Astrocyte (in vitro differentiated cells and primary cell): ENCODE measurements at places on chromosomes 11 and 22. TPM values are rescaled to one million over a fixed set of nuclear protein-coding genes. Genes with fewer than 3 reads are reported as not detected.

- H3K4me3 ChIP-seq: no peak overlapping the region
- peaks cover 16% of the 10 kb centered on the region for H3K4me1 ChIP-seq
- H3K27ac ChIP-seq: no peak overlapping the region
- DNase-seq: no peak
Measured at GRCh38 chr11:36313750-36314433, 17.8 kb downstream of the PRR5L start.

- H3K27ac ChIP-seq: no peak overlapping the region
- no peak for DNase-seq
Measured at GRCh38 chr11:1503708-1504104, 17.1 kb upstream of the MOB2 start.

- H3K36me3 ChIP-seq: no peaks in the 10 kb centered on the region
- H3K27ac ChIP-seq: no peak overlapping the region
- H3K4me3 ChIP-seq: no peak overlapping the region
- no peaks in the 10 kb centered on the region for H3K27me3 ChIP-seq
Measured at GRCh38 chr11:70002433-70002832, 75.7 kb upstream of the ANO1 start.

DNA sequence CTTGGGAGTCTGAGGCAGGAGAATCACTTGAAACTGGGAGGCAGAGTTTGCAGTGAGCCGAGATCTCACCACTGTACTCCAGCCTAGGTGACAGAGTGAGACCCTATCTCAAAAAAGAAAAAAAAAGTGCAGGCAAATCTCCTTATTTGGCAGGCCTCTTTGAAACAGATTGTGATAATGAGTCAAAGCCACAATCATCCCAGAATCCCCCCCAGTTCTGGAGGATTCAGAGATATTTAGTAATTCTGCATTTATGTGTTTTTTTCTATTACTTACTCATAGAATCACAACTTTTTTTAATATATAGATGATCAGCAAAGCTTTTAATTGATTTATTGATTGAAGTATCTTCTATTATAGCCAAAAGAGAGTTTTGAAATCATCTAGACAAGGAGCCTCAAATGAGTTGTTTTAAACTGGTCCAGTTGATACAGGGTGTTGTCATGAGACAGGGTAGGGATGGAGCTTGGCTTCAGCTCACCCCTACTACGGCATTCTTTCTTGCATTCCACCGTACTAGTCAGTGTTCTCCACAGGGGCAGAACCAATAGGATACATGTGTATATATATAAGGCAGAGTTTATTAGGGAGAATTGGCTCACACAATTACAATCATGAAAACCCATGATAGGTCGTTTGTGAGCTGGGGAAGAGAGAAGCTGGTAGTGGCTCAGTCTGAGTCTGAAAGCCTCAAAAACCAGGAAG, 39.3 kb upstream of the SORL1 start:
- H3K27ac ChIP-seq: no peak overlapping the region
- no peak overlapping the region for H3K4me3 ChIP-seq
- peaks cover 7% of the 10 kb centered on the region for H3K4me1 ChIP-seq
- peaks cover under 1% of the 10 kb centered on the region for H3K27me3 ChIP-seq
- DNase-seq: peak; percentile 12
- no peaks in the 10 kb centered on the region for H3K36me3 ChIP-seq

DNA sequence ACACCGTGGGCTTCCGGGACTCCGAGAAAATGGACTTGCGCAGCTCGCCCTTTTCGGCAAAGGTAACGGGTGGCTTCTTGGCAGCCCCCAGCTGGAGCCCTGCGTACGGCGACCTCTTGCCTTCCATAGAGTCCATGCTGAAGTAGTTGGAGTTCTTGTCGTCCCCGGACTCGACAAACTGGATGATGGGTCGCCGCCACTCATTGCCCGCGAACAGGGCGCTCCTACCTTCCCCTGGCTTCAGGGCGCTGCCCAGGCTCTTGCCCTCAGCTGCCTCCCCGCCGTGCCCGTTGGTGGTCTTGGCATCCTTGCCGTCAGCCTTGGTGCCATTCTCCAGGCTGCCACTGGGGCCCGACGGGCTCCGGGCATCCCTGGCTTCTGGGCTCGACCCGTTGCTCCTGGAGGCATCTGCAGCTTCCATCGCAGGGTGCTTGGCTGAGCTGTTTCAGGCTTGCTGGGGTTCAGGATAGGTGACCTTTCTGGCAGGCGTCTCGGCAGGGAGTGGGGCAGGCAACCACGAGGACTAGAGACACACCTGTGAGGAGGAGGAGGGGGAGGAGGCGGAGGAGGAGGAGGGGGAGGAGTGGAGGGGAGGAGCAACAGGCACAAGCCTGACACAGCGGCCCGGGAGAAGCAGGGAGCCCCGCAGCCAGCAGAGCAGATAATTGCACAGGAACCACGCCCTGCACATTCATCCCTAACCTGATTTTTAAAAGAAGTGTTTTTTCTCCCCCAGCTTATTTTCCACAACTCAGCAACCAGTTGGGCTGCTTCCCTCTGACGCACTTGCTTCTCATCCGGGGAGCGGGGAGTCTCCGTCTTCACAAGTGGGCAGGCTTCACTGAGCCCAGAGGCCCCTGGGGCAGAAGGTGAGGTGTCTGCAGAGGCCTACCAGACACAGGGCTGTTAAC, at the start of gene TRIM29:
Gene TRIM29, minus strand, starts transcription at position 503 of the 911 bp plus-strand sequence. Its CDS starts 82 bp downstream, at position 421.
- no peak within 1 kb of the TSS for H3K27ac ChIP-seq
- no peak within 1 kb of the TSS for H3K4me3 ChIP-seq
- H3K27me3 ChIP-seq: peaks cover 18% of the 10 kb centered on the region
- no peaks in the 10 kb centered on the region for H3K36me3 ChIP-seq

The ADAMTS15 gene
- 10.0 and 13.8 TPM in 2 replicates for total RNA-seq

The INS gene
- not detected in 2 replicates for total RNA-seq

The NAALAD2 gene
- total RNA-seq: 1.8 and 3.1 TPM in 2 replicates

The TEX54 gene
- total RNA-seq: not detected in 2 replicates

DNA sequence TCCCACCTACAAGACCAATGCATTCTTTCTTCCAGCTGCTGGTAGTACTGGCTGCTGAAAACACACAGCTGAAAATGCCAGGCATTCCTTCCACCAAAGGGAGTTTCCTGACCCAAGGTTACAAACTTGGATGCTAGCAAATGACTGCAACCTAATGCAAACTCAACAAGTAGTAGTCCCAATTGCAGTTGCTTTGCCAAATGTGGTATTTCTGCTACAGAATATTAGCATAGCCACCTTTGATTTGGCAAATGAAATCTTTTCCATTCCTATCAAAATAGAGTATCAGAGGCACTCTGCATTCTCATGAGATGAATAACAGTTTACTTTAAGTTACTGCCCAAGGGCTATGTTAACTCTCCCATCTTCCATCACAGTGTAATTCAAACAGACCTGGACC, 172.0 kb upstream of the ARHGAP42 start:
- no peaks in the 10 kb centered on the region for H3K4me1 ChIP-seq
- peak; percentile 30 for DNase-seq
- no peak overlapping the region for H3K27ac ChIP-seq
- H3K27me3 ChIP-seq: no peaks in the 10 kb centered on the region

DNA sequence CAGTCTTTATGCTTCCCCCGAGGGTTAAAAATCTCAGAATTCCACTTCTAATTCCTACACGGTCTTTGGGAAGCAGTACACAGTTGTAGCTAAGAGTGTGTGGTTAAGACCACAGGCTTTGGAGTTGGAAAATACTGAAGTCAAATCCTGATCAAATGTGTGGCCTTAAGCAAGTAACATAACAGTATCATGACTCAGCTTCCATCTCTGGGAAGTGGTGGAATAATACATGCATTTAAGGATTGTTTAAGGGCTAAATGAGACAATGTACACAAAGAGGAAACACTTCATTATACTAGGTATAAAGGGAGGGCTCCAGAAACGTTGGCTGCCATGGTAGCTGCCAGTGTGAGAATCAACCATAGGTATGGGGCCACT, 71.5 kb downstream of the FAT3 start:
- peak overlapping the region; percentile 66 for H3K27ac ChIP-seq
- H3K4me3 ChIP-seq: no peak overlapping the region
- DNase-seq: peak; percentile 87
- H3K36me3 ChIP-seq: no peaks in the 10 kb centered on the region
- H3K4me1 ChIP-seq: peaks cover 20% of the 10 kb centered on the region

The LRRC74B gene
- 0.19 TPM in 1 of 2 replicates, not detected in the other for total RNA-seq

DNA sequence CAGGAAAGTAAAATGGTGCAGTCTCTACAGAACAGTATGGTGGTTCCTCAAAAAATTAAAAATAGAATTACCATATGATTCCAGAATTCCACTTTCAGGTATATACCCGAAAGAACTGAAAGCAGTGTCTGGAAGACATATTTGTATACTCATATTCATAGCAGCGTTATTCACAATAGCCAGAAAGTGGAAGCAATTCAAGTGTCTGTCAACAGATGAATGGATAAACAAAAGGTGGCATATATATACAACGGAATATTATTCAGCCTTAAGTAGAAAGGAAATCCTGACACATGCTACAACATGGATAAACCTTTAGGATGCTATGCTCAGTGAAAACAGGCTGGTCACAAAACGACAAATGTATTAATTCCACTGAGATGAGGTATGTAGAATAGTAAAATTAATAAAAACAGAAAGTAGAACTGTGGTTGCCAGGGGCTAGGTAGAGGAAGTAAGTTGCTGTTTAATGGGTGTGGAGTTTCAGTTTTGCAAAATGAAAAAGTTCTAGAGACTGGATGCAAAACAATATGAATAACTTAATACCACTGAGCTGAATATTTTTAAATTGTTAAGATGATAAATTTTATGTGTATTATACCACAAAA, 14.5 kb downstream of the SAA1 start:
- H3K4me1 ChIP-seq: no peaks in the 10 kb centered on the region
- H3K27me3 ChIP-seq: no peaks in the 10 kb centered on the region
- DNase-seq: no peak
- H3K4me3 ChIP-seq: no peak overlapping the region
- H3K36me3 ChIP-seq: peaks cover 43% of the 10 kb centered on the region

The SGSM1 gene
- 0.05 TPM in 1 of 2 replicates, not detected in the other for total RNA-seq
